Smooth muscle cell of the pulmonary artery (primary cell): ENCODE measurements at places on chromosomes 7 and 10. TPM values are rescaled to one million over a fixed set of nuclear protein-coding genes. Genes with fewer than 3 reads are reported as not detected.

Gene LIPA
- 54.0 and 63.7 TPM in 2 replicates for total RNA-seq

Gene C10orf105
- total RNA-seq = under 0.01 TPM in 1 of 2 replicates, not detected in the other

Gene SHH
- not detected in 2 replicates for total RNA-seq

Gene PDE1C
- total RNA-seq = 52.9 and 89.5 TPM in 2 replicates

Gene CPVL
- total RNA-seq = 0.20 TPM in 1 of 2 replicates, not detected in the other

Gene GJC3
- not detected in 2 replicates for total RNA-seq

Gene H2BK1
- not detected in 2 replicates for total RNA-seq
